ENCODE measurements at places on chromosomes 7 and 10.

GRCh38 chr10:129570185-129570584, 103.1 kb downstream of the MGMT start:
- ATAC-seq, result no peak

GRCh38 chr10:42971251-42971599, 105.6 kb upstream of the RET start:
- no peak for ATAC-seq

- ATAC-seq, result no peak
These were observed 179.3 kb upstream of the NEBL start for GRCh38 chr10:21076381-21076780.

DNA sequence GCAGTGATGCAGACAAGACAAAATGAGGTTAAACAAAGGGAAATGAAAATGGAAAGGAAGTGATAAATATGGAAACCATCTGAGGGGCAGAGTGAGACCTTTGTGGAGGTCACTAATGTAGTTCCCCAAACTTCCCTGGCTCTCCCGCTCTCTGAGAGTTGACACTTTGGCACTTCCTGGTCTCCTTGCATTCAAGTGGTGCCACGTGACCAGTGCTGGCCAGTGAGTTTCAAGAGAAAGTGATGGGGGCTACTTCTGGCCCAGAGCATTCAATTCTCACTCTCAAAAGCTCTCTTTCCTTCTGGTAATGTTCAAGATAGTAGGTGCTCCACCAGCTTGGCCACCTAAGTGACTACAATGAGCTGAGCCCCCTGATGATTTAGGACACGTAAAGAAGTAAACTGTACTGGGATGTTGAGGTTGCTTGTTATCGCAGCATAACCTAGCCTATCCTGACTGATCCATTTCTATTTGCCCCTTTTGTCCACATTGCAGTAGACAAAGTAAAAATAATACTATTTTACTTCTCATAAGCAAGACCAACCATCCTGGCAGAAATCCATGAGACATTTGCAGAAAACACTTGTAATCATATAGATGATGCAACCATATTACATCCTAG, 242.0 kb upstream of the YAE1 start:
- ATAC-seq, result no peak

- no peak for ATAC-seq
These were observed 150.5 kb downstream of the PLXDC2 start for GRCh38 chr10:19966751-19967150.

- ATAC-seq, result no peak
These were observed 1.1 kb upstream of the KLF14 start for GRCh38 chr7:130734815-130735716.

DNA sequence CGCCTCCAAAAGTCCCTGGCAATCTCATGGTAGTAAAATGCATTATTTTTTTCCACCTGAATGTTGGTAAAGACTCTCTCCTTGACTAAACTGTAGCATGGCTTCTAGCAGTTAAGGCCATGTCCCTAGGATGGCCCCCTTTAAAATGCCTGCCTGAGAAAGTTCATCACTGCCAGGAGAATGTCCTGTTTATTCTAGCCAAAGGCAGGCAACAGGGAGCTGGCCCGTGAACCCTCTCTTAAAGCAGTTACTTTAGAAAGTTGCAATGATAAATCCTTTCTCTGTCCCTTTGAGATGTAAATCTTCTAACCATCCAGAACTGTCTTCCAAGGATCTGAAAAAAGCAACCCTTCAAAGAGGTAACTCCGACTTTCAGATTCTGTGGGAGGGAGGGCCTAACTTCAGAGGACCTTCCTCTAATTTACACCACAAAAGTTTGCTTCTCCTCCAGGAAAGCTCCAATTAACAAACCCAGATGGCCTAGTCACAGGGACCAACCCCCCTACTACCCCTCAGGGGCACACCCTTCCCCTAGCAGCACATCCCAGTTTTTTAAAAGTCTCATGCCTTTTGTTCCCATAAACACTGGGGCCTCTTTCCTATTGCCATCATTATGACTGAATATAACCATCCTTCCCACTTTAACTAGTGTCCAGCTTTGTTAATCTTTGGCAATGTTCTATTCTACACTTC, 5.5 kb downstream of the DNTT start:
- no peak for ATAC-seq

GRCh38 chr7:37705976-37706375, 22.4 kb downstream of the GPR141 start:
- ATAC-seq, result no peak

GRCh38 chr7:55514546-55515265, 57.6 kb downstream of the VOPP1 start:
- no peak for ATAC-seq

GRCh38 chr7:88449410-88449809, 142.7 kb upstream of the STEAP4 start:
- no peak for ATAC-seq

DNA sequence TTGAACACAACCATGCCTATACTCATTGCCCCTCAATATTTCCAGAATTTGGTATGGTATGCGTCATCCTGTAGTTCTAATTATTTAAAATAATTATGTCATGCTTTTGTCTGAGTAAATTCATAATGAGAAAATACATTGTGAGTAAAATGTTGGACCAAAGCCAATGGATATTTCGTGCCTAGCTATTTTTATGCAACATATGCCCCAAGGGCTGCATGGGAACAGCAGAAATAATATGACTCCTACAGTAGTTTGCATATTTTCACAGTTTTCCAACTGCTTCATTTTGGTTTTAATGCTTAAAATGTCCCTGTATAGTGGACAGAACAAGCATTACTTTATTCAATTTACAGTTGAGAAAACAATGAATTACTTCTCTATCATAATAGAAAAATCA, 1115.6 kb upstream of the GHITM start:
- ATAC-seq, result no peak

DNA sequence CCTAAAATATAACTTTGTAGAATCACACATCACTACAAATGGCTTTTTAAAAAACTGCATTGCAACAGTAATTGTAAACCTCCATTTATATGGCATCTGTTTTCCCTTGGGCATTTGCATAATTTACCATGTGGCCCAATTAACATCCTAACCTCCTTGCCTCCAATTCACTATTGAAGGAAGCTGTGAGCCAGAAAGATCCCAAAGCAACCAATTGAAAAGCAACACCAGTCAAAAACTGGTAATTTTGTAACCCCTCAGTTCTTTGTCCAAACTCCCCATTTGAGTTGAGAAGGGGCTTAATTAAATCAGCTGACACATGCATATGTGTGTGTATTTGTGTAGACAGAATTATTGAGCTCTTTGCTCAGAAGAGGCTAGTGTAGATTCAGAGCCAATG, 90.3 kb downstream of the FAM13C start:
- ATAC-seq, result no peak

DNA sequence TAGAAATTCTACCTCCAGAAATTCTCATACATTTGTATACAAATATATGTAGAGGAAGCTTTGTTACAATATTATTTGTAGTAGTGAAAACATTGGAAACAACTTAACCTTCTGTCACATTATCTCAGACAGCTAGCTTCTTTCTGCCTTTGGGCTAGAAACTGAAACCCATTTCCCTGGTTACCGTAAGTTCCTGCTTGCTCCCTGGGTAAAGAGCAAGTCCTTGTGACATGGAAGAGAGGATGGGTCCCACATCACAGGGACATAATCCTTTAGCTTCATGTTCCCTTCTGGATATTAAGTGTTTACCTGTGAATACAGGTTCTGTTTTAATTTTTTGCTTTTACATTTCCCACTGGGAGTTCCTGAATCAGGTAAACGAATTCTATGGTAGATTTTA, 41.8 kb downstream of the KLHDC10 start:
- ATAC-seq, result no peak

DNA sequence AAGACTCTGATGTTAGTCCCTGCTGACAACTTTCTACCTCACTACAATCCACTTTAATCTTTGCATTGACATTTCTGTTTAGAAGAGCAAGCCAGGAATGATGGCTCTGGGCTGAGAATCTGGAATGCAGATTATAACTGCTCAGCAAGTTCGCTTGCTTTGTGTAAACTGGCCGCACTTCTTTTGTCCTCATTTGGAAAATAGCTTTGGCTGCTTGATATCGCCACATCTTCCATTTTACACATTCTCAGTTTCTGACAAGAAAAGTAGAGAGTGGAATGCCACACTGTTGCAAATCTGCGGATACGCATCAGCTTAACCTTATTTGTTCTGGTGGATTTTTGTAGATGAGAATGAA, 429.8 kb downstream of the KCNMA1 start:
- ATAC-seq, result no peak

DNA sequence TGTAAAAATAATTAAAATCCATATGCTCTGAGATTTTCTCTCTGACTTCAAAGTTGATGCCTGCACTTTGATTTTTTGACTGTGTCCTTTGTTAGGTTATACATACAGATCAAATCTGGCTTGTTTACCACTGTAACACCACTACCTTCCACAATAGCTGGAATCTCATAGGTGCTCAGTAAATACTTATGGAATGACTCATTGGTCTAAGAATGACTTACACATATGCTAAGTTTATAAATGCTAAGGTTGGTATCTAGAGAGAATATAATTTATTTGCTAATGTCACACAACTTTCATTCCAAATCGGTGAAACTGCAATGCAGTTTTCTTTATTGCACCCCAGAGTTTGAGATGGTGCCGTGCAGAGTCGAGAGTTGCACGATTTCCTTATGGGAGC, 578.5 kb downstream of the SH2D4B start:
- ATAC-seq, result no peak

- ATAC-seq, result no peak
These were observed 19.5 kb upstream of the VPS41 start for GRCh38 chr7:38928506-38928905.

DNA sequence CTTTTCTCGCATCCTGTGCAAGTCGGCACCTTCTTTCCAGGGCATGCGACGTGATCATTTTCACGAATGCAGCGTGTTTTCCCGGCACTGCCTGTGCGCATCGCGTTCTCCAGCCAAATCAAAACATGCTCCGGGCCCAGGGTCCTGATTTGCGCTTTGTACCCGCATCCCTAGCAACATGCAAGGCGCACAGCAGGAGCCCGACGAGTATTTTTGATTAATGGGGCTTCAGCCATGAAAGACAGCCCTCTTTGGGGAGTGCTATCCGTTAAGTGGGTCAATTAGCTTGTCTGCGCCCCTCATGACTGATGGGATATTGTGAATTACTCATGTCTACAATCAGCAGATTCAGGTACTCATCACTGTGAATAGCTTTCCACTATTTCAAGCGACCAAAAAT, 243.3 kb upstream of the RNF32 start:
- ATAC-seq, result no peak

DNA sequence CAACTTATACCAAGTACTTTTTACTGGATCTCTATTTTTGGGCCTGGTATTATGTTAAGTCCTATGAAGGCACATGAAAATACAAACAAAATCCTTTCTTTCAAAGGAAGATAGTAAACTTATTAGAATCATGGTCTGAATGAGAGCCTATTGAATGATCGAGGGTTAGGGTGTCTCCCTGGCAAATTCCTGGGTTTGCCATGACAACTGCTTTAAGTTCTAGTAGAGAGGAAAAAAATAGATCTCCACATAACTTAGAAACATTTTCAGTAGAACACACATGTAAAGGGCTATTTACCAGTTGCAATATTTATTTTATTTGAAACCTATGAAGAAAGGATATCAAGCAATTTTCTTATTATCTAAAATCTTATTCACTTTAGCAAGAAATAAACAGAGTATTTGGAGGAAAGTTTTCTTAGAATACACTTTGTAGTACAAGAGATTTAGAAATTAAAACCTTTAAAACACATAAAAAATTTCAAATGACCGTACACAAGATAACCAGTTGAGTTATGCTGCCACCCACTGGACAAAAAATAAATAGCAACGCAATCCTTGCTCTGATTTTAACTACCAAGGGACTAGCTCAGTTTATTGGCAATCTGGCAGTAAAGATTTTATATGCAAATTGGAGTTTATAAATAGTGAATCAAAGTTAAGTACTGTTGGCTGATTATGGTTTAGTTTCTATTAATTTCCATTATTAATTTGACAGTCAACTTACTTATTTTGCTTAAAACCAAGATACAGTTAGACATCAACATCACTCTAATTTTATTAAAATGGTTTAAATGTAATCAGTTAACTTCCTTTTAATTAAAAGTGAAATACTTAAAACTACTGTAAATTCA, 33.9 kb downstream of the CACUL1 start:
- ATAC-seq, result no peak

DNA sequence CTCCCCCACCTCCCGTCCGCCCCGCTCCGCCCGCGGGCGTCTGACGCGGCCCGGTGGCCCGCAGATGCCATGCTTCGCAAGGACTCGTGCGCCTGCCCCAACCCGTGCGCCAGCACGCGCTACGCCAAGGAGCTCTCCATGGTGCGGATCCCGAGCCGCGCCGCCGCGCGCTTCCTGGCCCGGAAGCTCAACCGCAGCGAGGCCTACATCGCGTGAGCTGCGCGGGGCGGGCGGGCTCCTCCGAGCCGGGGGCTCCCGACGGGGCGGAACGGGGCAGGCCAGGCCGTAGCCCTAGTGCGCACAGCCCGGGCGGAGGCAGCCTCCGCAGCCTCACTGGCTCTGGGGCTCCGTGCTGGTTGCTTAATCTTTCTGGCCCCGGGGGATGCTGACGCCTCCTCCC, 2.8 kb downstream of the ASIC3 start:
- ATAC-seq, result peak; percentile 73

DNA sequence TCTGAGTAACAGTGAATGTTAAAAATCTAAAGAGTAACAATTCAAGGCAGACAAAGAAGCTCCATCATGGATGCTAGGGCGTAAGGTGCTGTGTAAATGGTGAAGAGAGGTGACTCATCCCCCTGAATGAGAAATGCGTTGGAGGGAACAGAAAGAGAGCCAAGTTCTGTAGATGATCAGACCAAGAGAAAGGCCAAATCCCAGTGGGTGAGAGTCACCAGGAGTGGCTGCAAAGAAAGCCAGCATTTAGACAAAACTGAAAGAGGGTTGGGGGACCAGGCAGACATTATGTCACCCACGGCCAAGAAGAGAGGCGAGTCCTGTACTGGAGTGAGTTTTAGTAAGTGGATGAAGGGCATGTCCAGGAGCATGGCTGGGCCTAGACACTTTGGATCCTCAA, 153.1 kb downstream of the TRIL start:
- no peak for ATAC-seq

DNA sequence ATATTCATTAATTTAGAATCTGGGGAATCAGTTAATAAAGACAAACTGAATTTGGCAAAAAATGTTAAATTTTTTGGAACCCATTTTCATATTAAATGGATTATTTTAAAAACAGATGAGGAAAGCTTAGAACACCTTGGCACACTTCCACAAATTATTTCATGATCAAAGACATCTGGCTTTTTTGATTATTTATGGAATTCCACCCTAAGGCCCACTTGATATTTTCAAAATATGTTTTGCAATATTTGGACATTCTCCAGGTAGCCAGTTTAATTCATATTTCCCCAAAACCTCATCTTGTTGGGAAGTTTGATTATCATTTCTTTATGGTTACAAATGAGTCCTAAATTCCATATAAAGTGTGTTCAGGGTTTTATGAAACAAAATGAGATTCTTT, 129.9 kb downstream of the DOCK4 start:
- no peak for ATAC-seq

- ATAC-seq, result no peak
These were observed 4.0 kb downstream of the CDCA7L start for GRCh38 chr7:21941611-21942141.
